ENCODE measurements at places on chromosomes 2 and 18. TPM values are rescaled to one million over a fixed set of nuclear protein-coding genes. Genes with fewer than 3 reads are reported as not detected.

The ERBB4 gene
- 42.0 TPM for total RNA-seq

The MDH1 gene
- 94.8 TPM for total RNA-seq

The MERTK gene
- total RNA-seq, result 61.3 TPM

- DNase-seq, result no peak
- H3K27me3 ChIP-seq, result no peaks in the 10 kb centered on the region
- H3K4me3 ChIP-seq, result no peak overlapping the region
- no peak overlapping the region for H3K27ac ChIP-seq
- peaks cover 1% of the 10 kb centered on the region for H3K4me1 ChIP-seq
Measured at GRCh38 chr18:49226243-49227000, 234.0 kb downstream of the DYM start.

GRCh38 chr2:54624591-54625071 lies 98.8 kb upstream of the EML6 start:
- H3K27ac ChIP-seq, result no peak overlapping the region
- no peak for DNase-seq
- H3K4me3 ChIP-seq, result no peak overlapping the region

DNA sequence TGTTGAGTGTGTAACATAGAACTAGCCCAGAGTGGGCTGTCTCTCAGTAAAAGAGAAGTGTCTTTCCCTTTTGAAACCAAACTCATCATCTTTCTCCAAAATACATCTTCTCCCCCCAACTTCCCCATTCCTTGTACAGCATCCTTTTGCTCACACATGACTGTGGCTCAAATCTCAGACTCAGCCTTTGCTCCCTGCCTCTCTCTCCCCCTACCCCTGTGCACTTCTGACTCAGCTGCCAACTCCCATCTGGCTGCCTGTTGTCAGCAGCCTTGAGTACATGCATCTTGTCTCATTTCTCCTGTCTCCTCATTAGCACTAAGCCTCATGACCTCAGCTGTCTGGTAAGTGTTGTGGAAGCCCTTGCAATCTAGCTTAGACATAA lies 18.1 kb upstream of the MGAT4A start:
- no peak overlapping the region for H3K27ac ChIP-seq
- no peaks in the 10 kb centered on the region for H3K4me1 ChIP-seq
- peak; percentile 84 for DNase-seq
- H3K27me3 ChIP-seq, result no peaks in the 10 kb centered on the region
- no peak overlapping the region for H3K4me3 ChIP-seq

GRCh38 chr2:50513724-50514123 lies 518.2 kb downstream of the NRXN1 start:
- no peak for DNase-seq
- no peaks in the 10 kb centered on the region for H3K4me1 ChIP-seq
- H3K36me3 ChIP-seq, result no peaks in the 10 kb centered on the region
- no peak overlapping the region for H3K4me3 ChIP-seq

- H3K36me3 ChIP-seq, result no peaks in the 10 kb centered on the region
- H3K27ac ChIP-seq, result no peak overlapping the region
- H3K27me3 ChIP-seq, result no peaks in the 10 kb centered on the region
- DNase-seq, result no peak
- no peak overlapping the region for H3K4me3 ChIP-seq
- H3K4me1 ChIP-seq, result no peaks in the 10 kb centered on the region
Measured at GRCh38 chr18:74745633-74746403, 148.1 kb downstream of the ZNF407 start.

DNA sequence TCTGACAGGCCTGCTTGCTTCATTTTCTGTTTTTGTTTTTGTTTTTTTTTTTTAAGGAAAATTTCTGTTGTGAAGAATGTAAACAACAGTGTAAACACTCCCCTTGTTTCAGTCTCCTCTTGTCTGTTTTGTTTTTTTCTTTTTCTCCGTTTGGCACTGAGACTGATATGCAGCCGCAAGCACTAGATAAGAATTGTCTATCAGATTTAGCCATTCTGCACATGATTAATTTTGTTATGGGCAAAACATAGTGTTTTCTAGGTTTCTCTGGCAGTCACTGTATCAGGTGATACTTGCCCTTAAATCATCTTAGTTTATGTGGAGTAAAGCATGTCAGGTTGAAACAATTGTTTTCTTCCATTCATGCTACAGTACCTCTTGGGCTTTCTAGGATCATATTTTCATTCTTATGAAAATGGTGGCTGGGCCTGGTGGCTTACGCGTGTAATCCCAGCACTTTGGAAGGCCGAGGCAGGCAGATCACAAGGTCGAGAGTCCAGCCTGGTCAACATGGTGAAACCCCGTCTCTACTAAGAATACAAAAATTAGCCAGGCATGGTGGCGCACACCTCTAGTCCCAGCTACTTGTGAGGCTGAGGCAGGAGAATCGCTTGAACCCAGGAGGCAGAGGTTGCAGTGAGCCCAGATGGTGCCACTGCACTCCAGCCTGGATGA lies 12.9 kb upstream of the RBMS1 start:
- no peaks in the 10 kb centered on the region for H3K4me1 ChIP-seq
- no peak overlapping the region for H3K27ac ChIP-seq
- H3K27me3 ChIP-seq, result no peaks in the 10 kb centered on the region
- H3K4me3 ChIP-seq, result no peak overlapping the region
- DNase-seq, result no peak
- no peaks in the 10 kb centered on the region for H3K36me3 ChIP-seq

GRCh38 chr2:121532347-121532766 lies 1.7 kb downstream of the RNU4ATAC start:
- peaks cover 2% of the 10 kb centered on the region for H3K27me3 ChIP-seq
- H3K4me1 ChIP-seq, result no peaks in the 10 kb centered on the region
- H3K4me3 ChIP-seq, result no peak overlapping the region
- no peak overlapping the region for H3K27ac ChIP-seq
- no peak for DNase-seq

GRCh38 chr2:231317579-231317978 lies 77.9 kb upstream of the B3GNT7 start:
- H3K27ac ChIP-seq, result no peak overlapping the region
- H3K4me1 ChIP-seq, result no peaks in the 10 kb centered on the region
- no peaks in the 10 kb centered on the region for H3K36me3 ChIP-seq
- H3K4me3 ChIP-seq, result no peak overlapping the region

GRCh38 chr2:200259577-200259957 lies 46.9 kb upstream of the SPATS2L start:
- H3K27ac ChIP-seq, result no peak overlapping the region
- DNase-seq, result no peak
- no peak overlapping the region for H3K4me3 ChIP-seq
- H3K27me3 ChIP-seq, result no peaks in the 10 kb centered on the region
- no peaks in the 10 kb centered on the region for H3K4me1 ChIP-seq

DNA sequence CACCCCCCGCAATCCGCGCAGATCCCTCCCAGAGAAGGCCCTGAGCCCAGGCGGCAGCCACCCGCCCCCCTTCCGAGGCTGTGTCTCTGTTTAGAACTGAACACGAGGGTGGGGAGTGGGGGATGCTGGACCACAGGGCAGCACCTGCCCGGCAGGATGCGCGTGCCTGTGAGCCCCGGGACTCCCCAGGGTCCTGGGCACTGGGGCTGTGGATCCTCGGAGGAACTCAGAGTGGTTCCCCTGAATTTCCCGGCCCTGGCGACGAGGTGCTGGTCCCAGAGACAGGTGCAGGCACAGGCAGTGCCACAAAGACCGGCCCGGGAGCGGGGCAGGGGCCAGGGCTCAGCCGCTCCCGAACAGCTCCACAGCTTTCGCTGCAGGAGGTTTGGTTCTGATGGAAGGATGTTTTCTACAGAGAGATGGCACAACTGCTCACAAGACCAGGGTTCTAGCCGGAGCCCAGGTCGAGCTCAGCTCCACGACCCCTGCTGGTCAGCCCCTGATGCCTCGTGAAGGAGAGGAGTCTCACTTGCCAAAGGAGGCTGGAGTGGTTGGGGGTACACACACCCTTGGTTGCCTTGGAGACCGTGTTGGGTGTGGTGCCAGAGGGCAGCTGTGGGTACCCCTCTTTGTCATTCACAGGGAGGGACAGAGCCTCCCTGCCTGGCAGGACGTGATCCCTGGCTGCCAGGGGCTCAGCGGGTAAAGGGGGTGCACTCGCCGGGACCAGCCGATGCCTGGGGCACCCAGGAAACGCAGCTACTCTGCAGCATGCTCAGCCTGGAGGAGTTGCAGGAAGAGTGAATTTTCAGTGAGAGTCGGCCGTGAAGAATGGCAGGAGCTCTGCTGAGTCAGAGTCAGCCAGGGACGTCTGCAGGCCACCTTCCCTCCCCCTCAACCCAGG lies 4.4 kb upstream of the NEU4 start:
- no peaks in the 10 kb centered on the region for H3K4me1 ChIP-seq
- DNase-seq, result peak; percentile 43
- H3K27ac ChIP-seq, result no peak overlapping the region

- H3K36me3 ChIP-seq, result no peaks in the 10 kb centered on the region
- DNase-seq, result no peak
- no peaks in the 10 kb centered on the region for H3K27me3 ChIP-seq
- no peak overlapping the region for H3K27ac ChIP-seq
- no peak overlapping the region for H3K4me3 ChIP-seq
Measured at GRCh38 chr2:137879121-137879520, 85.2 kb upstream of the HNMT start.

DNA sequence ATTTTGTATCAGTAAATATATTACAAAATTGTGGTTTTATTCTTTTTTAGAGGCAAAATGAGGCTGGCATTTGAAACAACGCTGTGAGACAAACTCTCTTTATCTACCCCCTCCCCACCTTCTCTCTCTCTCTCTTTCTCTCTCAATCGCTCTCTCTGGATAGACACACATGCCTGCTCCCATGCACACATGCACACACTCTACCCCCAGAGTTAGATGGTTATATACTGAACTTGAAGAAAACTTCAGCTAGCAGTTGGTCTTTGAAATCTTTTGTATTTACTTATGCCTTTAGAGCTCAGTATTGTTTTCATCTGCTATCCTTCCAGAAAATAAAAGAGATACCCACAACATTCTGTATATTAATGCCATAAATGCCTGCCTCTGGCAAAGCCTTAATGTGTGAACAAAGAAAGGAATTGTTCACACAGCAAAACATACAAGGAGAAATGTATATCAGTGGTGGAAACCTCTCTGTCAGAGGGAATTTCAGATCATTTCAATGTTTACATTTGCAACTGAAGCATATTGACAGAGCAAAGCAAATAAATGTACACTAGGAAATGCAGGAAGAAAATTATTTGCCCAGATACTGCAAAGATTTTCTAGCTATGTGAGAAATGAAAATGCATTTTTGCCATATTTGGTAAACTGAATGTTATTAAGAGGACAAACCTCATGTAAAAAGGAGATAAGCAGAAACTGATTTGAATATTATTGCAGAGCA lies 217.0 kb upstream of the UBE2E3 start:
- H3K4me1 ChIP-seq, result no peaks in the 10 kb centered on the region
- no peak overlapping the region for H3K4me3 ChIP-seq
- H3K27ac ChIP-seq, result no peak overlapping the region
- DNase-seq, result no peak
- H3K36me3 ChIP-seq, result no peaks in the 10 kb centered on the region

DNA sequence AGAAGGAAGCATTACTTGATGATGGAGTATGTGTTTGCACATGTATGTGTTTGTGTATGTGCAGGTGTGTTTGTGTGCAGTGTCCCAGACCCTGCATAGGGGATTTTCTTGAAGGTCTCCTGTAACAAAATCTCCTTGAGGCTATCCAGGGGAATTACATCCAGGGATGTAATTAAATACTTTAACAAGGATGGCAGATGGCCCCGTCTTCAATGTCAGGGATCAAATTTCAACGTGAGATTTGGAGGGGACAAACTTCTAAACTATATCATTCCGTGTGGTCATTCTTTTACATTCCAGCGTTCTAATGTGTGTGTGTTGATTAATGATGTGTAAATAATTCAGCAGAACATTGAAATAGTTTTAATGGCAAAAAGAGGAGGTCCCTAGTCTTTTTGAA lies 3.3 kb downstream of the UGT1A9 start:
- no peak overlapping the region for H3K4me3 ChIP-seq
- H3K36me3 ChIP-seq, result no peaks in the 10 kb centered on the region
- H3K27me3 ChIP-seq, result no peaks in the 10 kb centered on the region
- no peak overlapping the region for H3K27ac ChIP-seq
- no peak for DNase-seq
- H3K4me1 ChIP-seq, result no peaks in the 10 kb centered on the region

Measured in aorta (tissue), 5 donors.